ENCODE measurements at places on chromosomes 3 and 15.

- DNase-seq, result no peak
Observed at GRCh38 chr3:122084799-122085198, 29.6 kb downstream of the CD86 start.

GRCh38 chr15:79978260-79978654, 7.3 kb upstream of the BCL2A1 start:
- DNase-seq, result no peak

DNA sequence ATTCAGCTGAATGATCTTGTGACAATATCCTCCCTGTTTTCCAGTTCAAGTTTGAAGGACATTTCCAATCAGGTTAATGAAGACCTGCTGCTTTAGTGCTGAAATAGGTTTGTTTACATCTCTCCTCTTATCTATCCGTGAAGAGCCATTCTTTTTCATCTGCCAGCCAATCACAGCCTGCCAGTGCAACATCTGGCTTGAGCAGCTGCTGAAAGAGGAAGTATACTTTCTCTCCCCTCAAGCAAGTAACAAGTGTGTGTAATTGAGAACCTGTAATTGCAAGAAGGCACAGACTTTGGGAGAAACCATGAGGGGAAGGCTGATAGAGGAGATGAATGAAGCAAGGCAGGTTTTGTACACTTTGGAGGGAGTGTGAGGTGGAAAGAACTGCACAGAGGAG, 404.3 kb downstream of the AGBL1 start:
- no peak for DNase-seq

DNA sequence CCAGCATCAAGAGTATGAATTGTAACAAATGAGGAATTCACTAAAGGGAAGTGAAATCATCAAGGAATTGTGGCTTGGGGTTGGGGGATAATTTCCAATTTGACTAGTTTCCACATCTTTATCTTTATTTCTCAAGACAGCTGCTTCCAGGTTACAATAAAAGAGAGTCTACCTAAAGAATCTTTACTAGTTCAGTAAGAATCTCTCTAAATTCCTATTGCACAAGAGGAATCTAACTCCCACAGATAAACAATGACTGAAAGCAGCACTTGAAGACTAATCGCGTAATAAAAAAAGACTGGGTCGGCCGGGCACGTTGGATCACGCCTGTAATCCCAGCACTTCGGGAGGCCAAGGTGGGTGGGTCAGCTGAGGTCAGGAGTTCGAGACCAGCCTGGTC, 194.4 kb downstream of the KBTBD8 start:
- DNase-seq, result no peak

- DNase-seq, result peak; percentile 25
Observed at GRCh38 chr3:10744098-10744465, 71.9 kb upstream of the SLC6A11 start.

DNA sequence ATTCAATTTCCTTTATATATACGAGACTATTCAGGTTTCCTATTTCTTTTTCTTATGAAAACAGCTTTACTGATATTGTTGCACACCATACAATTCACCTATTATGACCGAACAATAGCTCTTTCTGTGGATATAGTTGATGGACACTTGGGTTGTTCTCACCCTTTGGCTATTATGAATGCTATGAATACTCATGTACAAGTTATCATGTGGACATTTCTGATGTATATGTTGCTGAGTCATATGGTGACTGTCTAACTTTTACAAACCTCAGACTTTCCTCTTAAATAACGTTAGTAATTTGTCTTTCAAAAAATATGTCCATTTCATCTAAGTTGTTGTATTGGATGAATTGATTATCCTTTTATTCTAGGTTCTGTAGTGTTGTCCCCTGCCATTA, 15.7 kb upstream of the USF3 start:
- DNase-seq, result peak; percentile 65

- no peak for DNase-seq
Observed at GRCh38 chr15:29840926-29841325, 18.7 kb upstream of the TJP1 start.

GRCh38 chr15:78320183-78320582, 20.0 kb upstream of the CRABP1 start:
- DNase-seq, result no peak

DNA sequence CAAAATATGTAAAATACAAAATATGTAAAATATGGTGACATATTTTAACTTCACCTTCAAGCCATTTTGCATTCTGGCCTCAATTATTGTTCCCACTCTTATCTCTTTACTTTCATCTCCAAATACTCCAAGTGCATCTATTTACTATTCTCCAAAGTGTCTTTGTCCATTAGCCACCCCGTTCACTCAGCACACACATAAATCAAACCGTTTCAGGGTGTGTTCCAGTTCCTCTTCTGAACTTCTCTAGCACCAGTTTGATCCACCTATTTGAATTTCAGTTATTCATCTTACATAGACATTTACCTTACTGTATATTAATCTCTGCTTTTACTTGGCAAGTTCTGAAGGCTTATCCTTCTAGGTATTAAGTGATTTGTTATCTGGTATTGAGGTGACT, 45.1 kb downstream of the SGO1 start:
- DNase-seq, result no peak

- no peak for DNase-seq
Observed at GRCh38 chr15:82750831-82751180, 41.1 kb upstream of the AP3B2 start.

GRCh38 chr3:115825046-115825445, 201.7 kb downstream of the GAP43 start:
- peak; percentile 59 for DNase-seq
